T-helper 17 cell (primary cell): ENCODE measurements at places on chromosomes 7 and 10. TPM values are rescaled to one million over a fixed set of nuclear protein-coding genes. Genes with fewer than 3 reads are reported as not detected.

OR6V1 gene
- total RNA-seq = not detected

GRCh38 chr7:146741911-146742310 is 625.3 kb downstream of the CNTNAP2 start:
- H3K4me3 ChIP-seq = no peak overlapping the region
- no peak overlapping the region for H3K27ac ChIP-seq
- no peaks in the 10 kb centered on the region for H3K36me3 ChIP-seq
- H3K4me1 ChIP-seq = no peaks in the 10 kb centered on the region
- DNase-seq = no peak

DNA sequence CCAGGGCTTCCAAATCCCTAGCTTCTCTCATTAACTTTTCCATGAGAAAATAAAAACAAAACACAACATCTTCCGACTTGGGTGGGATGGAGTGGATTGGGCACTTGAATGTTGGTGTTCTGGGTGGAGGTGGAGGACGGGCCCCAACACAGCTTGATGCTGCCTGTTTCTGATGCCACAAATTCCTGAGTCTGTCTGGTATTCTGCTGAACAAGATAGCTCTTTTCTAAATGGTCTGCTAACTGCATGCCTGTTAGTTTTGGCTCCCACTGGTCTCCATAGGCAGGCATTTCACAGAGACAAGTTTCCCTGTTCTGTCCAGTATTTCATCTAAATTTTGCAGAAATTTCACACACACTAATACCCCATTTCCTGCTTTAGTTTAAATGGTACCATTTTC is 160.9 kb upstream of the FZD8 start:
- H3K4me1 ChIP-seq = no peaks in the 10 kb centered on the region
- no peak for DNase-seq
- no peaks in the 10 kb centered on the region for H3K27me3 ChIP-seq

OR2A1 gene
- not detected for total RNA-seq

GRCh38 chr7:40047661-40048060 is 86.8 kb downstream of the MPLKIP start:
- H3K36me3 ChIP-seq = peaks cover 3% of the 10 kb centered on the region
- H3K4me3 ChIP-seq = no peak overlapping the region

DNA sequence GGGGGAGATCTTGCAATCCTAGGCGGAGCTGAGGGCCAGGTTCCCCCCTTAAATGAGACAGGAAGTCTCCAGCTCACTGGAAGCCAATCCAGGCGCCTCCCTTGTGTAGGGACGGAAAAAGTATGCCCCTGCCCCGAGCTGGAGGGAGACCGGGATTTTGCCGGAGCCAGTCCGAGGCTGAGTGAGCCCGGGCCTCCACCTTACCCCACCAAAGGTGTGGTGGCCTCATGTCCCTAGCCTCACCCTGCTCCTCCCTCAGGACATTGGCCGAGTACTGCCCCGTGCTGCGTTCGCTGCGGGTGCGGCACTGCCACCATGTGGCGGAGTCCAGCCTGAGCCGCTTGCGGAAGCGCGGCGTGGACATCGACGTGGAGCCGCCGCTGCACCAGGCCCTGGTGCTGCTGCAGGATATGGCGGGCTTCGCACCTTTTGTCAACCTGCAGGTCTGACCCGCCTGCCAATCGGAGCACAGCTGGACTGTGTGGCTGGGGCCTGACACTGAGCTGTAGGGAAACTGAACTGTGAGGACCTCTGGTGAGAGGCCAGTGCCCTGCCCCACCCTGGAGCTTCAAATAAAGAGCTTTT is 2.0 kb downstream of the FBXL15 start:
- peaks cover 8% of the 10 kb centered on the region for H3K27me3 ChIP-seq
- H3K4me1 ChIP-seq = peaks cover 30% of the 10 kb centered on the region
- H3K27ac ChIP-seq = peak overlapping the region; percentile 8
- peak overlapping the region; percentile 98 for H3K4me3 ChIP-seq

BLNK gene
- total RNA-seq = not detected
